ENCODE measurements at places on chromosomes 3 and 15.

GRCh38 chr3:141646760-141647561, 91.1 kb upstream of the RNF7 start:
- DNase-seq: no peak

DNA sequence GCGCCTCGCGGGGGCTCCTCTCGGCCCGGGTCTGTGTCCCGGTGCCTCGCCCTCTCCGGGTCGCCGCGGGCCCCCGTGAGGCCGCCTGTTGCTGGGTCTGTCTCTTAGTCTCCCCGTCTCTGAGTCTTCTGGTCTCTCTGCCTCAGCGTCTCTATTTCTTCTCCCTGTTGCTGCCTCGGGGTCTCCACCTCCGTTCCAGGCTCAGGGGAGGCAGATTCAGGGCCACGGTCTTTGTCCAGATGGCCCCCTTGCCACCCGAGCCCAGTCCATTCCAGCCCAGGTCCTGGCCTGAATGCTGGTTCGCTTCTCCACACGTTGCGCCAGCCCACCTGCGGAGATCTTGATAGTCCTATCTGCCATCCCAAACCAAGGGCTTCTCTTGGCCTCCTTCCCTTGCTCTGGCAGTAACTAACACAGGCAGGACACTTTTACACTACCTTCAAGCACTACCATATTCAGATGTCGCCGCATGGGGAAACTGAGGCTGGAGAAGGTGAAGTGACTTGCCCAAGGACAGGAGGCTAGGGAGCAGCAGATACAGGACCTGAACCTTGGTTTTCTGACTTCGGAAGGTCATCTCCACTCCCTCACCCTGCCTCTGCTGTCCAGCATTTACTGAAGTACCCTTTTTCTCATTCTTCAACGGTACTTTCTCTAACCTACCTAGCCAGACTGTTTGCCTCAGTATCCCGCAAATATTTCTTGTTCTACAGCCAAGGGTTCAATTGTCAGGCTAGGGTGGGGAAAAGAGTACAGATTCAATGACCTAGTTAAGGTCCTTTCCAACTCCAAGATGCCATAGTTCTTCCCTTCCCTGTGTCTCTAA, 616 bp upstream of the IGDCC4 start:
- DNase-seq: no peak

DNA sequence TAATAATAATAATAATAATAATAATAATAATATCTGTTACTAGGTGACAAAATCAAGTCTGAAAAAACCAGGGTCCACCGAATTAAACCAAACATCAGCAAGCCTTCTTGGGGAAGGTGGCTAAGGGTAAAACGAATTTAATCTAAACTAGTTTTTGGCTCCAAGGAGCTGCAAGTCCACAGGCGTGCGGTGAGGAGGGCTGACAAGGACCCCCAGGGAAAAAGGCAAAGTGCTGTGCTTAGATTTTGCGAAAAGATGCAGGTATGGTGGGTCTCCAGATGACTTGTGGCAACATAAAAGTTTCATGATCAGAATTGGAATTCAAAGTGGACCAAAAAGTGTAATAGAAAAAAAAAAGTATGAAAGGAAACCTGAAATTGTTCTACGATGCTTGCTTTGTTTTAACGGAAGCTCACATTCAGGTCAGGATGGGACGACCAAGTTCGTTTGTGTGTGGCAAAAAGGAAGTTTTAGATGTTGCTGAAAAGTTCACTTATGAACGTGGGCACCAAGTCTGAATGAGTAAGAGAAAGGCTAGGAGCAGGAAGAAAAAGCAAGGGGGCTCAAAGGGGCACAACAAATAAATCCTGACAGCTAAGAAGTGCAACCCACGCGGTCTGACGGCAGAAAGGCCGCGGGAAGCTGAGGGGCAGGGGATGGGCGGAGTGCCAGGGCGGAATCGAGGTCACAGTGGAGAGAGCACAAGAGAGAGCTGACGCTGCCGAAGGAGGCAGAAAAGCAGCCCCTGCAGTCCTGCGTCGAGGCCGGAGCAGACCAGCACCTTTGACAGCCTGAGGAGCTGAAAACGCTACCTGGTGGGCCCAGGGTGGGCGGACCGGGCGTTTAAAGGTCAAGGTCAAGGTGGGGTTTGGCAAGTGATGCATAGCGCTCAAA, 1.1 kb downstream of the WDR82 start:
- no peak for DNase-seq

DNA sequence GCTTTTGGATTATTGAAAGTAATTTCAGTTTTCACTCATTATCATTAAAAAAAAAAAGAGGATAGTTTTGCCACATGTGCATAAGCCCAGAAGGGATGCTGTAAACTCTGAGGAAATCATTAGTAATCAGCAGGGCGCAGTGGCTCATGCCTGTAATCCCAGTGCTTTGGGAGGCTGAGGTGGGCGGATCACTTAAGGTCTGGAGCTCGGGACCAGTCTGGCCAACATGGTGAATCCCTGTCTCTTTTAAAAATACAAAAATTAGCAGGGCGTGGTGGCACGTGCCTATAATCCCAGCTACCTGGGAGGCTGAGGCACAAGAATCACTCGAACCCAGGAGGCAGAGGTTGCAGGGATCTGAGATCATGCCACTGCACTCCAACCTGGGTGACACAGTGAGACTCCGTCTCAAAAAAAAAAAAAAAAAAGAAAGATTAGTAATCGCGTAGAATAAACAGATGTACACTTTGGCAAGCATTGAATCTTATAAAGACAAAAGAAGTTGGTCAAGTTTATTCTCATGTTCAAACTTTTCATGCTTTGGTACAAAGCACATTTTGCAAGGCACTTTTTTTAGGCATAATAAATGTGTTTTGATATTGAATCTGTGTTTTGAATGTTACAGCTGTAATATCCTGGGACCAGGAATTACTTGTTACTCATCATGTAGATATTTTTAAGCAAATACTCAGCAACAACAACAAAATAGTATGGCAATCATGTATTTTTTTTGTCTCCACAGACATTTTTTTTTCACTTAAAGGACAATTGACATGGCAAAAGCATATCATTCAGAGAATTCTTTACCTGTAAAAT, 93.2 kb upstream of the AGTR1 start:
- no peak for DNase-seq

- no peak for DNase-seq
Observed at GRCh38 chr15:82890995-82891390, 61.5 kb downstream of the HOMER2 start.

DNA sequence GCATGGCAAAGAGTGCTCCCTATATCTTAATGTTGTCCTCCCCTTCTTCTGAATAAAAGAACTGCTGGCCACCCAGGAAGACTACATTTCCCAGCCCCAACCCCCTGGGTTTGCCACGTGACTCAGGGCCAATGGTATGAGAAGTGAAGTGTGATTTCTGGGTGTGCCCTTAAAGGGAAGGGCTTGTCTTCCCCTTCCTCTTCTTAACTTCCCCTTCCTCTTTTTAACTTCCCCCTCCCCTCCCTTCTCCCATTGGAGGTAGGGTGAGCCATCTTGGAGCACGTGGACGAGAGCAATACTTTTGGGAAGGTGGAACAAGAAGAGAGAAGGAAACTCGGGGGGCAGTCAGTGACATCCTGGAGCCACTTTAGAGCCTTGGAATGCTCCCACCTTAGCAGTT, 6.8 kb upstream of the KBTBD12 start:
- DNase-seq: no peak

- no peak for DNase-seq
Observed at GRCh38 chr15:81047928-81048327, 47.2 kb downstream of the TLNRD1 start.

Data from right renal pelvis (tissue), 4 donors.